ENCODE measurements at places on chromosomes 6 and 20.

DNA sequence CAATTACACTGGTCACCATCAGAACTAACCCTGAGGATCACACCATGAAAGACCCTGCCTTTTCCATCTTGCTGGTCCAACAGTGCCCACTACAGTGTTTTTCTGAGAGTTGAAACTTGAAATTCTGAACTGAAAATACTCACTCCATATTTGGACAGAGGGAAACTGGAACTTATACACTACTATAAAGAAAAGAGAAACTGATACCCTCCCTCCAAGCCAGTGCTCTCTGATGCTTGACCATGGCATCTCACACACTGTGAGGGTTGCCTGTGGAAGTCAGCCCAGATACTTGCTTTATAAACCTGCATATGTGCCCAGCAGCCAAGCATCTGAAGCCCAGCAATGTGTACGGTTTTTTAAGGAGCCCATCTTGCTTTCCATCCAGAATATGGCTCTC is 108.7 kb downstream of the FOXA2 start:
- no peak for DNase-seq

DNA sequence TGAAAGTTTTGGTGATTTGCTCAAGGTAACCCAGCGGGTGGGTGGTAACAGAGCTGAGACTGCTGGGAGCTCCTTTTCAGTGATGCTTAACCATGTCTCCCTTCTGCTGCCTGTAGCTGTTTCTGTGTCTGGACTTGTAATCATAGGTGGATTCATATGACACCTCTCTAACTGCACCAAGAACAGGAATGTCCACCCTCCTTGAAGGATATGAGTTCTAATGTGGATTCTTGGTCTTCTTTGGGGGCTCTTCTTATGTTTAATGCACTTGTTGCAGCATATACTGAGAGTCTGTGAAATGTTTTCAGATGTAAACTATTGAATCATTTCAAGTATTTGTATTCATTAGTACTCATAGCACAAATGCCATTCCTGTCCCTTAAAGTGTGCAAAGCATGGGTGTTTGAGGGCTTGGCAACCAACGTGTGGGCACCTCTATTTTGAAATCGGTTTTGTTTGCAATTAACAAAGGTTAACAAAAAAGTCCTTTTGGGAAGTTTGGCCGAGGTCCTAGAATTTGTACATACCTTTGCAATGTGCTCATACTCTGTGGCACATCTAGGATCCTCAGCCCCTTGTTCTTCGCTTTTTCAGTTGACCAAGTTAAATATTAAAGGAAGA is 138.0 kb downstream of the SOX4 start:
- peak; percentile 92 for DNase-seq

DNA sequence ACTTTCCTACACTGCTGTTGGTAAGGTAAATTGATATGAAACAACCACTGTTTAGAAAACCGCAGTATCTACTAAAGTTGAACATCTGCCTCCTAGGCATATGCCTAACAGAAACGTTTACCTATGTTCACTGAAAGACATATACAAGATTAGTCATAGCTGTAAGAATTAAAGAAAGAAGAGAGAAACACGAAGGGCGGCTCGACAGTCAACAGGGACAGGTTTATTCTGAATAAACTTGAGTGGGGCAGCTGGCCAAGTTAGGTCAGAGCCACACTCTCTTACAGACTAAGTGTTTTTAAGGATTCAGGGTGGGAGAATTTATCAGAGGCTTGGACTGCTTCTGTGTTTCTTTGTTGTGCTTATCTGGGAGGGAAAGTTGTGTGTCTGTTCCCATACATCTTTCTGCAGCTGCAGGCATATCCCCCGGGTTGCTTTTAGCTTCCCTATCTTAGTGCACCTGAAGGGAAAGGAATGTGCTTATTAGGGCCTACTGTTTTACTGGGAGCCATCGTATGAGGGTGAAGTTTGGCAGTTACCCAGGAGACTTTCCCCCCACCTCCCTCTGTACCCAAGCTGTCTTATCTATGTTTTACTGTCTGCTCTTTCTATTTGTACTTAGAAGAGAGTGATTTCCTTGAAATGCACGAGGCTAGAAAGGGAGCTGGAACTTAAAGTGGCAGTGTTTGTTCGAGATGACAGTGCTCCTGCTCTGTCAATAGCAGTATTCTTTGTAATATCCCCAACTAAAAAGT is 20.4 kb downstream of the PROCR start:
- no peak for DNase-seq

- DNase-seq, result no peak
These were observed 1.6 kb downstream of the PPARD start for GRCh38 chr6:35343835-35344550.

DNA sequence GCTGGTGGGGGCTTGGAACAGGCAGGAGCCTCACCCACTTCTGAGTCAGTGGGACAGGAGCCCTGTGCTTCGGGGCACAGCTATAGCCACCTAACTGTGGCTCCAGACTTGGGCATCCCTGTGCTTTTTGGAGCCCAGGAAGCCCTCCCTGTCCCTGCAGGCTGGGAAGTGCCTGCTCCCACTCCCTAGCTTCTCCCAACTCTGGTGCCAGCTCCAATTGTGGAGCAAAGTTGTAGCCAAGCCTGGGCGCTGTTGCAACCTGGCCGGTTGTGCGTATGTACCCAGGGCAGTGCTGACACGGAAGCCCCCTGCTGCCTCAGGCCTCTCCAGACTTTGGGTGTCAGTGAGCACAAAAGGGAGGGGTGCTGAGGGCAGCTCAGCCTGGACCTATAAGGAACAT is 601.7 kb upstream of the GJE1 start:
- no peak for DNase-seq

DNA sequence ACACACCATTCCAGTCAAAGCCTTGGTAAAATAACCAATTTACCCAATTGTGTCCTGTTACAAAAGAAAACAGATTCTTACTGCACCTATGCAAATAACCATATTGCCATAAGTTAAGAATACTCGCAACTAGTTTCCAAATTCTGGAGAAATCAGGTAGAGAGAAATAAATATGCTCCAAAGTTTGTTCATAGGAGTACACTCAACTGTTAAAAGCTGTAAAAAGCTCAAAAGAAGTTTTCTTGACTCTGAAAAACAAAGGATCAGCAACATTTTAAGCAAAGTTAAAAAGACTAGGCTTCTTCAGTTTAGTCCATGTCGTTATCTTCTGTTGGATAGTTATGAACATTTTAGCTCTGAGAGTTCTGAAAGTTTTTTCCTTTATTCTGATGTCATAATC is 48.0 kb downstream of the CEP85L start:
- DNase-seq, result no peak

DNA sequence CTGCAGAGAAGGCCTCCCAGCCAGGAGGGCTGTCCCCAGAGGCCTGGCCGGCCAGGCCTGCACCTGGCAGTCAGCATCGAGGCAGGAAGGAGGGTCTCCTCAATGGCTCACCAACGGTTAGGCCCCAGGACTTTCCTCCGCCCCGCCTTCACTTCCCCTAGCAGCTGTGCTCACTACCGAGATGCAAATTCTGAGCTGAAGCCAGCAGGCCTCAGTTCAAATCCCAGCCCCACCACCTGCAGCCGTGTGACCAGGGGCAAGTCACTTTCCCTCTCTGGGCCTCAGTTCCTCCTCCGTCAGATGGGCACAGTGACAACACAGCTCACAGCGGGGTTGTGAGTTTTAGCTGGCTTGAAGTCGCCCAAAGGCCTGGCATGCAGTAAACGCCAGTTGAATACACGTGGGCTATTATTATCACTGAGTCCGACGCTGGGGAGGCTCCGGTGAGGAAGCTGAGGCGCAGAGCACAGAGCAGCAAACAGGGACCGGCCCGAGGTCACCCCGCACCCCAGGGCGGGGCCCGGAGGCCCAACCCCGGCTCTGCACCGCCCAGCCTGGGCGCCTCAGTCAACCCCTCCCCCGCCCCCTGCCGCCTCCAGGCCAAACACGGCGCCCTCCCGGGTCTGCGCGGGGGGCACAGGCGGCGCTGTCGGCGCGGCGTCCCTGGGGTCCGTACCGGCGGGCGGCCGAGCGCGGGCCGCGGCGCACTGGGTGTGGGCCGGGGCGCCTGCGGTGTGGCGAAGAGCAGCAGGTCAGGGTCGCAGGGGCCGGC is 671 bp downstream of the E2F1 start:
- peak; percentile 53 for DNase-seq

Measured in M059J (cell line).